ENCODE measurements at places on chromosomes 4 and X.

- DNase-seq, result no peak
These were observed 184.1 kb downstream of the MID1IP1 start for GRCh38 chrX:38985375-38985774.

DNA sequence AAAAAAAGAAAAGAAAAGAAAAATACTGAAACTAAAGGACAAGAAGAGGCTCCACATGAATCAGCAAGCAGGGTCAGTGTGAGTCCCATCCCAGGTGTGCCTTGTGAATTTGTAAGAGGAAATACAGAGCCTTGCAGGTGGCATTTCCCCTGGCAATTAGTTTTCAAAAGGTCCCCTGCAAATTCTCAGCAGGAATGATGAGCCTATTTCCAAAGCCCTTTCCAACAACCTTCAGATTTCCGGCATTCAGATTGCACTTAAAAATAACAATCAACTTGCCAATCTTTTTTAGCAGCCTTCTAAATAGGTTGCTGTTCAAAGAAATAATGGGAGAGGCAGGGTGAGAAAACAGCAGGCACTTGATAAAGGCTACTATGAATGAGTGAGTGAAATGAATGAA is 66.4 kb upstream of the OR13H1 start:
- no peak for DNase-seq

- no peak for DNase-seq
These were observed 9.5 kb downstream of the NAF1 start for GRCh38 chr4:163157157-163157556.

DNA sequence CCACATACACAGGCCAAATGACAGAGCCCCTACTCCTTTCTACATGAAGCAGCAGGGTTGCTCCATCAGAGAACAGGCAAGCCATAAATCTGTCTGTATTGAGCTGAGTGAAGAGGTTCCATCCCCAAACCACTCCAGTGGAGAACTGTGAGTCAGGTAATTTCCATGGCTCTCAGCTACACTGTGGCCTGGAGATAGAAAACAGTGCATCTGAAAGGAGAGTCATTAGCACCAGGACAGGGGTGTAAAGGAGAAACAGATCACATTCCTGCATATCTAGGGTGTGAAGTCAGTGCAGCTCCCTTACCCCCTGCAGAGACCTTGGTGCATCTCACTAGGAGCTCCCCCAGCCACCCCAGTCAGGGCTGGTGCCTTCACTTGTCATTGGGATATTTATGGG is 314.7 kb downstream of the CHIC1 start:
- DNase-seq, result no peak

GRCh38 chrX:100745806-100746537 is 14.1 kb upstream of the SYTL4 start:
- no peak for DNase-seq
